Bladder microvascular endothelial cell (primary cell): ENCODE measurements at places on chromosomes 1 and 21. TPM values are rescaled to one million over a fixed set of nuclear protein-coding genes. Genes with fewer than 3 reads are reported as not detected.

The C1orf167 gene
- total RNA-seq = 0.16 and 0.19 TPM in 2 replicates

The LRRC53 gene
- not detected in 2 replicates for total RNA-seq

The OR6N2 gene
- not detected in 2 replicates for total RNA-seq

The NOS1AP gene
- 0.16 and 0.44 TPM in 2 replicates for total RNA-seq

The PADI1 gene
- total RNA-seq = under 0.01 TPM in 2 replicates

The KLF17 gene
- total RNA-seq = not detected in 2 replicates
